Brain pericyte (primary cell): ENCODE measurements at places on chromosomes 12 and 14.

GRCh38 chr12:125280482-125281377, 215.5 kb downstream of the AACS start:
- DNase-seq = no peak

GRCh38 chr12:45878630-45879255, 111.6 kb downstream of the SCAF11 start:
- peak; percentile 27 for DNase-seq

DNA sequence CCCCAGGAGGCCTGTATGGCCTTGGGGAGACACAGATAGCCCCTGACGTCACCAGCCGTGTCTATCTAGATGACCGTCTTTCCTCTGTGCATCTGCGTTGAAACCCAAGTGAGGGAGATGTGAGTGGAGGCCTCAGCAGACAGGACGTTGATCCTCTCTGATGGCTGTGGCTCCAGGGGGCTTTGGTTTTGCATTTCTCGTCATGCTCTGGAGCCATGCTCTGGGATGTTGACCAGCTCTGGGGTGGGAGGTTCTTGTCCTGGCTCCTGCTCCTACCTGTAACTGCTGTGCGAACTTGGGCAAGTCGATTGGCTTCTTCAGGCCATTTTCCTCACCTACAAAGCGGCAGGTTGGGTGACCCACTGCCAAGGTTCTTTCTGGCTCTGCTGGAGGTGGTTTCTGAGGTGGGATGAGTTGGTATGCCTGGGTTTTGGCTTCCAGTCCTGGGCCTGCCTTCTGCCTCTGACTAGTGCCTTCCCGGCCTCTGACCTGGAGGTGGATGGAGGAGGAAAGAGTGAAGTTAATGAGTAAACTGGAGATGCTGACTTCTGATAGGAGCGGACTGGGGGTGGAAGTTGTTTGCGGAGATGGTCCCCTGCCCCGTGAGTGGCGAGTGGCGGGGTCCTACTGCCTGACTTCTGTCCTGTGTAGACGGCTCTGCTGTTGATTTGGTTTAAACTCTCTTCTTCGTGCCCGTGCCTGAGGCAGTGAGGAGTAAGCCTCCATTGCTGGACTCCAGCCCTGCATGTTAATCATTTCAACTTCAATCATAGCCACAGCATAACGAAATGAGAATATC, 8.4 kb downstream of the TSPAN9 start:
- no peak for DNase-seq

- DNase-seq = no peak
Measured at GRCh38 chr14:61927060-61927459, 164.8 kb downstream of the SNAPC1 start.

GRCh38 chr14:101118233-101118632, 214.7 kb upstream of the RTL1 start:
- DNase-seq = no peak

GRCh38 chr12:69633061-69633460, 22.4 kb upstream of the LRRC10 start:
- no peak for DNase-seq

DNA sequence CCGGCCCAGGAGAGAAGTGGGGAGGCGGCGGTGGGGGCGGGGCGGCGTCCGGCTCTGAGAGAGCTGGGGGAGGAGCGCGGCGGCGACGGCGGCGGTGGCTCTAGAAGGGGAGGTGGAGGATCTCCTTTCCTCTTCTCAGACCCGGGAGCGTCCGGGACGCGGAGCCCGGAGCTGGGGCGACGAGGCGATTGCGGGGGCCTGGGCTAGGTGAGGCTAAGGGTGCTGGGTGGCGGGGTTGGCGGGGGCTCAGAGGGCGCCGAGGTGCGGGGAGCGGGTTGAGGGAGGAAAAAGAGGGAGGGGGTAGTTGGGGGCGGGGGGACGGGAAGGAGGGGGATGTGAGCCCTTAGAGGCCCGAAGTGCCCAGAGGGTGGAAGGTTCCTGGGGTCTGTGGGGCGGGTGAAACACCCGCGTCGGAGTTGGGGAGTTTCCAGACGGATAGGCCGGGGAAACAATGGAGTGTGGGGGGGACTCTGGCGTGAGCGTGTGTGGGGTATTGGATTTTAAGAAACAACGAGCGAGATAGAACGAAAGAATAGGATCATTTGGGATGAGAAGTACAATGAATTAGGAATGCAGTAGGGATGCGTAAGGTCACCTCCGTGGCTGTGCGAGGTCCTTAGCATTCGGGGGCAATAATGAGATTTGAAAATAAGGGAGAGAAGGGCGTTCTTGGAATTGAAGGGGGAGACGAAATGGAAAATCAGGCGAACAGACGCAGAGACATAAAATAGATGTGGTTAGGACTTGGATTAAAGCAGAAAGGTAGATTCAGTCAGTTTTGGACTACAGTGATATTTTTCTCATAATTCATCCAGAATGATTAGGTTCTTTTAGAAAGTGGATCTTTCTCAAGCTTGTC, at the start of gene SPATS2:
Gene SPATS2, plus strand, starts transcription at position 82 of the 859 bp plus-strand sequence. CDS start 93,551 bp downstream, outside the sequence.
- no peak for DNase-seq

DNA sequence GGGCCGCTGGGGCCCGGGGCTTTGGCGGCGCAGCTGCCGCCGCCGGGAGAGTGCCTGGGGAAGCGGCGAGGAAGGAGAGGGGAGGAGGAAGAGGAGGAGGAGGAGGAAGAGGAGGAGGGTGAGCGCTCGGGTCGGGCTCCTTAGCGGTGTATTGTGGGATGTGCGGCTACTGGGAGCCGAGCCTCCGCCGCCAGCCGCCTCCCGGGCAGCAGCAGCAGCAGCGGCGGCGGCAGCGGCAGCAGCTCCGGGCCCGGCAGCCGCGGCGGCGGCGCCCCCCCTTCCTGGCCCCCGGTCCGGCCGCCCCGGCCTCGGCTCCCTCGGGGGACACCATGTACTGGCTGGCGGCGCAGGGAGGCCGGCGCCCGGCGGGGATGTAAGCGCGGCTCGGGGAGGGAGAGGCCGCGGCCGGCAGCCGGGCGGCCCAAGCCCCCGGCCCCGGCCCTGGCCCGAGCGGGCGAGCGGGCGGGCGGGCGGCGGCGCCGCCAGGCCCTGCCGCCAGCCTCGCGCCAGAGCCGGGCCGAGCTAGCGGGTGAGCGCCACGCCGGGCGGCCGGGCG, at the start of gene SETD1B:
Gene SETD1B, plus strand, starts transcription at position 149 of the 556 bp plus-strand sequence. CDS start 729 bp downstream, outside the sequence.
- no peak for DNase-seq

DNA sequence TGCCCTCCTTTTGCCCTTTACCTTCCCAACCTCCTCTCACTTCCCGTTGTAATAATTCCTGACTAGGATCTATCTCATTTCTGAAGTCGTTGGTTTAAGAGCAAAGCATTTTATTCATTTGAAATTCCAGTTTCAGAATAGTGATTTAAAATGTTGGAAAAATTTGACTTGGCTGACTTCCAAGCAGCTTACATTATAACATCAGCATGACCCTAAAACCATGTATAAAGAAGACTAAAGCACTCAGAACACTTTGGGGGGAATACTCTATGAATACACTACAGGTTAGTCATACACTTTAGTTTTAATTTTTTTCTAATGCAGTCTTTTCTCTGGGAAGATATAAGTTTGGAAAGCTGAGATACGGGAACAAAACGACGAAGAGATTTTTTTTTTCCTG, 161.1 kb downstream of the BTG1 start:
- no peak for DNase-seq

DNA sequence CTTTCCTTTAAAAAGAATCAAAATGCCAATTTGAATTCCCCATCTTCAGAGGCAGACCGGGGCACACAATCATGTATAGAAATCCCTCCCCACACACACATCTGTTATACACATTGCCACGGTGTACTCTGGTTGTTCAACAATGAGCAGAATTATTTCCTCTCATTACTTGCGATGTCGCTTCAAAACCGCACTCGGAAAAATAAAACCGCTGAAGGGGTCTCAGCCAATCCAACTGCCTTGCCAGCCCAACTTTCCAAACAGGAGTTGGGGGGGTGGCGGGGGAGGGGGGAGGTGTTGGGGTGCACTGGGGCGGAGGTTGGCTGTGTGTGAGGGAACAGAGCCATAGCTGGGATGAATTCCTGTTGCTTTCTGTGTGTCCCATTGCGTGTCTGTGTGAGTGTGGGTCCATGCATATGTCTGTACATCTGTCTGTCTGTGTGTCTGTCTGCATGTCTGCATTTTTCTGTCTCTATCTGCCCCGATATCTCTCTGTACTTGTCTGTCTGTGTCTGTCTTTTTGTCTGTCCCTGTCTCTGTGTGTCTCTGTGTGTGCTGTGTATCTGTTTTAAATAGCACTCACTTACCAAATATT, 163.6 kb upstream of the TBX3 start:
- DNase-seq = no peak

GRCh38 chr14:74134484-74134883, 49.7 kb downstream of the LIN52 start:
- DNase-seq = no peak

- DNase-seq = no peak
Measured at GRCh38 chr12:44972746-44973421, 78.0 kb downstream of the DBX2 start.

DNA sequence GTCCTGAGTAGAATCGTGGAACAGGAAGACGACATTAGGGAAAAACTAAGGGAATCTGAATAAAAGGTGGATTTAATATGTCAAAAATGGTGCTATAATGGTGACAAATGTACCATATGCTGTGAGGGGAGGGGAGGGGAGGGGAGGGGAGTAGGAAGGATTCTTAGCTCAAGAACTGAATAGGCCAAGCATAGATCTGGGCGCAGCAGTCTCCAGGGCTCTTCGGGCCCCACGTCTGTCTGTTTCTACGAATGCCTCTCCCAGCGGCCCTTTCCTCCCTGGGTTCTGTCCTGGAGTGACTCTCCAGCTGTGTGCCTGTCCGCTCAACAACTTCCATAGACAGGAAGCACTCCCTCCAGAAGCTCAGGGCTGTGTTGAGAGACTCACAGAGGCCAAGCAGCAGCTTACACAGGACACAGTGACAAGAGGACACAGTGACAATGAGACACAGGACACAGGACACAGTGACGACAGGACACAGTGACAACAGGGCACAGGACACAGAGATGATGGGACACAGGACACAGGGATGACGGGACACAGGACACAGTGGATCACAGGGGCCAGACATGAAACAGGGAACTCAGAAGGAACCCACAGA, 42.4 kb upstream of the PPP2R5C start:
- no peak for DNase-seq

DNA sequence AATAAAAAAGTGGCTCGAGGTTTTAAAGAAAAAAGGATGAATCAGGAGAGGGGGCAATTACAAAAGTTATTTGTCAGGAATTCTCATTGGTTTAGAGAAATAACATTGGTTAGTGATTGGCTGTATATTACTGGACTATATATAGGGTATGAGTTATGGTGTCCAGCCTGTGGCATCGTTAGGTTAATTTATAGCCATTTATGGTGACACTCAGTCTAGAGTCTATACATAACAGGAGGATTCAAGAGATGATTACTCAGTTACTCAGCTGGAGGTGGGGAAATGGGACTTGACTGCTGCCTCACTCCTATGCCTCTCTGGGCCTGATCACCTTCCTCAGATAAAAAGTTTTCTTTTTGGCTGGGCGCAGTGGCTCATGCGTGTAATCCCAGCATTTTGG, 25.6 kb upstream of the NFYB start:
- no peak for DNase-seq

DNA sequence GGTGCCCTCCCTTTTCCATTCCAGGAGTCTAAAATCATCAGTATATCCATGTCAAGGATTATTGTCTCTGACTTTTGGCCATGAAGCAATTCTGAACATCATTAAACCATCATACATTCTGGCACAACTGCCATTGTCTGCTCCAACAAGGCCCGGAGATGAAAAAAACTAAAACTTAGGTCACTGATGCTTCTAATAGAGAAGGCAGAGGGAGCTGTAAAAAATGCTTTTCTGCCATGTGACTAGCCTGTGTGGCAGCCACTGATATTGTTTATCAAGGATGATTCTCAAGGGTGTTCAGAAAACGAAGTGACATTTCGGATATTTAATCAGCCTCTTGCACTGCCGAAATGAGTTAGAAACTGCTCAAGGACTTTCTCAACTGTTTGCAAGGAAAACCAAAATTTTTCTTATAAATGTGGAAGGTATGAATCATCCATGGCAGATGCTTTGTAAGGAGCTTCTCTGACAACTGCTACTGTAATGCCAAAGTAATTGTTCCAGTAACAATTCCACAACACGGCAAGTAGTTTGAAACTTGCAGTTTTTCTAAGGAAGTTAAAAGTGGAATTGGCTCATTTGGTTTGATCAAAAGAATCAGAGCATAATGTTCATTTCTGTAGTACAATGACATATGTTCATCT, 1076.5 kb upstream of the FLRT2 start:
- DNase-seq = no peak

DNA sequence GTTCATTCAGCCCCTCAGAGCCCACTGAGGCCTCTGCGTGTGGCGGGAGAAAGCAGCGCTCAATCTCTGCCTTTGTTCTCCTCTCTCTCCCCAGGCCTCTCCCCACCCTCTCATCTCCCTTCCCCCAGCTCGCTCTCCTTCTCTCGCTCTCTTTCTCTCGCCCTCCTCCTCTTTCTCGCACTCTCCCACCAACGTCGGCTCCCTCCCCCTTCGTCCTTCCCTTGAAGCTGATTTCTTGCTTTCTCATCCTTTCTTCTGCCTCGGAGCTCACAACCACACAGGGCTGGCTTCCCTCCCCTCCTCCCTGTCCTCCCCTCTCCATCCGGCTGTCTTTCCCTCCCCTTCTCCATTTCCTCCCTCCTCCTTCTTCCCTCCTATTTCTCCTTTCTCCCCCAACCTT, 96.4 kb downstream of the LRRC74A start:
- no peak for DNase-seq

- DNase-seq = no peak
Measured at GRCh38 chr12:2169940-2170339, 117.2 kb downstream of the CACNA1C start.

DNA sequence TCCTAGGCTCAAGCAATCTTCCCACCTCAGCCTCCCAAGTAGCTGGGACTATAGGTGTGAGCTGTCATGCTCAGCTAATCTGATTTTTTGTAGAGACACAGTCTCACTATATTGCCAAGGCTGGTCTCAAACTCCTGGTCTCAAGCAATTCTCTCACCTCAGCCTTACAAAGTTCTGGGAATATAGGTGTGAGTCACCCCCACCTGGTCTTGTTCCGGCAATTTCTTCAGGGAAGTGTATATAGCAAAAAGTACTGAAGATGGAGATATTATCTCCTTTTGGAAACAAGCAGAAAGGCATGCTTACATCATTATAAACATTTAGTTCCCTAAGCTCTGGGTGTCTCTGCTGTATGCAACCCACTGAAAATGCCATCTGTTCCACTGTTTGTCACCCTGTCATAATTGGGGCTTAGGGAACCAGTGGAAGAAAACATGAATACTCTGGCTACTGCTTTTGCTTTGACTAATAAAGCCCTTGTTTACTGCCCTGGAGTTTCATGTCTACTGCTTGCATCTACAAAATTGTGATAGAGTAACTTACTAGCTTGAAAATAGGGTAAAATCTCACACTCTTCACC, 940.2 kb downstream of the GALC start:
- DNase-seq = no peak

DNA sequence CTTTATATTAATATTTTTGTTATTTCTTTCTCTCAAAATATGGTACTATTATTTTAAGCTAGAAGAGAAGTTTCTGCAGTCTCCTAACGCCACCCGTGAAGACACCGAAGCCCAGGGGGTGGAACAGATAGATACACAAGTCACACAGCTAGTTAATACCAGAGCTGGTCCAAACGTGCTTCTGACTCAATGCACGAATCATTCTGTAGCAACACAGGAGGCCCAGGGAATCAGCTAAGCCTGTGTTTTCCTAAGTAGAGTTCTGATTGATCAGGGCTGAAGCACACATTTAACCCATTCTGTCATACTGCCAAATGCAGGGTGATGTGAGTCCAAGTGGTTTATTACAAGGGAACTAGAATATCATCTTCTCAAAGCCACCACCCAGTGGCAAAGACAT, 116.9 kb upstream of the PWP1 start:
- DNase-seq = no peak
